ENCODE measurements at places on chromosomes 2 and 18.

DNA sequence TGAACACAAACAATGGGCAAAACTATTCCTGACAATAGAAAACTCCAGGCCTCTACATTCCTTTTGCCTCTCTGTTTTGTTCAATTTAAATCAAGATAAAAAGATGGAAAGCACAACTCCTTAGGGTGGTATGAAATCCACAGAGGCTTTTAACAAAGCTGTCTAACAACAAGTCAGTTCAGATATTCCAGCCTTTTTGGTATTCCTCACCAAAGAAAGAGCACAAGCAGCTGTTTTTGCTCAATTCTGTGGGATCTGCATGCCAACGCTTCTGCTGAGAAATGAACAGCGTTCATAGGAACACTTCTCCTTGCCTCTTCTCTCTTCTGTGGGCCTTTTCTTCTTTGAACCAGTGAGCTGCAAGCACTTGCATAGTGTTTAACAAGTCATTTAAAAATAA lies 411.6 kb upstream of the TCF4 start:
- ATAC-seq: no peak

GRCh38 chr2:1856922-1857321 lies 112.6 kb upstream of the PXDN start:
- ATAC-seq: no peak

DNA sequence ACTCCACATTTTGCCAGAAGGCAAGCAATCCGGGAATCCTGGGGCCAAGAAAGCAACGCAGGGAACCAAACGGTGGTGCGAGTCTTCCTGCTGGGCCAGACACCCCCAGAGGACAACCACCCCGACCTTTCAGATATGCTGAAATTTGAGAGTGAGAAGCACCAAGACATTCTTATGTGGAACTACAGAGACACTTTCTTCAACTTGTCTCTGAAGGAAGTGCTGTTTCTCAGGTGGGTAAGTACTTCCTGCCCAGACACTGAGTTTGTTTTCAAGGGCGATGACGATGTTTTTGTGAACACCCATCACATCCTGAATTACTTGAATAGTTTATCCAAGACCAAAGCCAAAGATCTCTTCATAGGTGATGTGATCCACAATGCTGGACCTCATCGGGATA lies 26.8 kb downstream of the B3GNT2 start:
- ATAC-seq: no peak

- no peak for ATAC-seq
Observed at GRCh38 chr2:66828876-66829275, 394.0 kb downstream of the MEIS1 start.

DNA sequence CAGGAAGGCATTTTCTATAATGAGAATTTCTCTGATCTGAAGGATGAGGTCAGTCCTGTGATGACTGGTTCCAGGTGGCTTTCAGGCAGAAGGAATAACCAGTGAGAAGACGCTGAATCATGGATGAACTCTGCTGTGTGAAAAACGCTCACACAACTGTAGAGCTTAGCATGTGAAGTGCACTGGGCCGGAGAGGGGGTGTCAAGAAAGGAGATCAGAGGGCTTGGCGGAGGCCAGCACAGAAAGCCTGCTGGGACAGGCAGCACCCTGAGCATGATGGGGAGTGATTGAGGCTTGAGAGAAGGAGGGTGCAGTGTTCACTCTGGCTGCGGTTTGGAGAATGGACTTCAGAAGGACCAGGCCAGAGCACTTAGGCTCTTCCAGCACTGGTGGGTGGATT lies 236.5 kb downstream of the TPGS2 start:
- ATAC-seq: no peak

DNA sequence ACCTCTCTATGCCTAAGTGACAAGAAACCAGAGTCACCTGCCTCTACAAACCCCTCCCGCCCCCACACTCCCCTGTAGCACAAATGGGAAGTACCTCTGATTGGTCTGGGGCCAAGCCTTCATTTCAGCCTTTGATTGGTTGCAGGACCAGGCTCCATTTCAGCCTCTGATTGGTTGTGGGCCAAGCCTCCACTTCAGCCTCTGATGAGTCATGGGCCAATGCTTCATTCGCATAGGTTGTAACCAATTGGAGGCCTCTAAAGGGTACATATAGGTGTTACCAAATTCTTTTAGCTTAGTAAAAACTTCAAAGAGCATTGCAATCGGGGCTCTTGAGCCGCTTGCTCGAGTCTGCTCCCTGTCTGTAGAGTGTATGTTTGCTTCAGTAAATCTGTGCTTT lies 25.0 kb downstream of the CCDC102B start:
- ATAC-seq: no peak

DNA sequence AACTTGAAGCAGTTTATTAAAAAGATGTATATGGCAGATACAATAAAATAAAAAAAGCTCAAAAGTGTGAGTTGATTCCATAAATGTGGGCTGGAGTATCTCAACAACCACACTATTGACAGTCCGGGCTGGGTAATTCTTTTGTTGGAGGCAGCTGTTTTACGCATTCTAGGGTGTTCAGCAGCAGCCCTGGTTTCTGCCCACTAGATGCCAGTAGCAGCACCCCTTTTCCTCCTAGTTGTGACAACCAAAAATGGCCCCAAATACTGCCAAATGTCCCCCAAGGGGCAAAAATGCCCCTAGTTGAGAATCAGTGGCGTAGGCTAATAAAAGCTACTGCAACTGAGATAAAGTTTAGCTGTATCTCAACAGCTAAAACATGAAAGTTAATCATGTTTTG lies 44.8 kb downstream of the CHMP3 start:
- no peak for ATAC-seq

- no peak for ATAC-seq
Observed at GRCh38 chr2:7429733-7430132, 512.5 kb downstream of the RNF144A start.

- ATAC-seq: no peak
Observed at GRCh38 chr2:230915319-230915718, 9.7 kb downstream of the GPR55 start.

DNA sequence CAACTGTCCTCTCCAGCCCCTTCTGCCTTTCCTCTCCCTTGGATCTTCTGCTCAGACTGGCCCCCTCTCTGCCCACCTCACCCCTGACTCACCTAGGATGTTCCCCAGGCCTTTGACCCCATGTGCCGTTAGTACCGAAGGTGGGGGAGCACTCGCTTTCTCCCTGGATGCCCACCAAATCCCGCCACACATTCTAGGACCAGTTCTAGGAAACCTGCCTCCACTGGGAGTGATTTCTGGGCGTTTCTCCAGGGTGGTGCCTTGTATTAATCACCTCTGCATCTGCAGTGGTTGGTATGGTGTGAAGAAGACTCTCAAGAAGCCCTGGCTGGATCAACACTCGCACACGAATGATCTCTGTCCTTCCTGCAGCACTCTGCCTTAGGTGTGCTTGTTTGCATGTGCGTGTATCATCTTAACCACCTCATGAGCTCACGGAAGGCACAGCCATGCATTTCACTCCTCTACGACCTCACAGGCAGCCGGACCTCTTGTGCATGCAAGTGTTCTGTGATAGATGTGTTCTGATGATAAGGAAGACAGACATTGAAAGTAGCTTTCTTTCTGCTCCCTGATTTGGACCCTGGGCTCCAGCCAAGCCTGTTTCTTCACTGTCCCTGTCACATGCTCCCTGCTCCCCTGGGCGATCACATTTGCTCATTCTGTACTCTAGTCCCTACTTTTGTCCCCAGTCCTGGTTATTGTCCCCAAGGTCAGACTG lies 69.4 kb downstream of the LIPG start:
- no peak for ATAC-seq

DNA sequence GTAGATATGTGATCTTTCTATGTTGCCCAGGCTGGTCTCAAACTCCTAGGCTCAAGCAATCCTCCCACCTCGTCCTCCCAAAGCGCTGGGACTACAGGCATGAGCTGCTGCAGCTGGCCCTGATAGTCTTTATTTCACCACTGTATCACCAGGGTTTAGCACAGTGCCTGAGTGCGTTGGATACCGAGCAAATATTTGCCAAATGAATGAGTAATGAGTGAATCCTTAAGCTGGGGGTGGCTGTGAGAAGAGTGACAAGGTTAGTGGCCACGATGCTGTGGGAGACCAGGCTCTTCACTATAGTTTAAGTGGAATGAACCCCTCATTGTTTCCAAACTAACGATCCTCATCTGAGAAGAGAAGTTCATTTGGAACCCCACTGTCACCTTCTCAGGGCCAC lies 60.8 kb upstream of the FAM136A start:
- ATAC-seq: no peak

GRCh38 chr2:169865492-169865891 lies 38.2 kb downstream of the UBR3 start:
- ATAC-seq: no peak

DNA sequence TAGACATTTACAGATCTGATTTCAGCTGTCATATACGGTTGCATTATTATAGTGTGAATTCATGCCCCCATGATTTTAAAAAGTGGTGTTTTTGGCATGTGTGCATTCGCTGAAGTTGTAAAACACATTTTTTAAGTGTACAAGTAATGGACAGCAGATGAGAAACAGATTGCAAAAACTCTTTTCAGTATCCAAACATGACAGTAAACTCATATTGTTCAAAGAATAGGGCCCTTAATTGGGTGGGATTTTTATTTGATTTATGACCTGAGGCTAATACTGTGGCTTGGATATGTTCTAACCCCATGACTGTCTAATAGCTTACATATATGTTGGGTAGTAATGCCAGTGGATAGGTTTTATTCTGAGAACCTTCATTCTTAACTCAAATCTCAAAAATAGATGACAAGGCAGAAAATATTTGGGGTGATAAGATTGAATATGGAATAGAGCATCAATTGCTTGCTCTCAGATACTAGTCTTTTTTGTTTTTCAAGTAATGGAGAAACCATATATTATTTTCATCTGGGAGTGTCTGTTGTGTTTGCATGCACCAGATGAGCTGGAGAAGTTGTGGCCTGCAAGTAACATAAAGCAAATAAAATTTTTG lies 118.6 kb downstream of the PARD3B start:
- no peak for ATAC-seq

DNA sequence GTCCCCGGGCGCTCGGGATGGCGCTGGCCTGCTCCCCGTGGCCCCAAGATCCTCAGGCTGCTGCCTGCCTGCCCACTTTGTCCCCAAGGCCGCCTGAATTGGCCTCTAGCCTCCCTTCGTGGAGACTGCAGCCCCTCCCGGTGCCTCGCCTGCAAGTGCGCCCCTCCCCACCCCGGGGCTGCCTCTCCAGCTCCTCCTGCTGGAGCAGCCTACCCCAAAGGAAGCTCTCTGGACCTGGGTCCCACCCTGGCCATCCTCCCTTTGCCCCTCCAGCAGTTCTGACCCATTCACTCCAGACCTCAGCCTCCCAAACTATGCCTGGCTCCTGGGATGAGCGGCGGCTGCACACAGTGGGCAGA lies 6.2 kb downstream of the ESPNL start:
- ATAC-seq: no peak

DNA sequence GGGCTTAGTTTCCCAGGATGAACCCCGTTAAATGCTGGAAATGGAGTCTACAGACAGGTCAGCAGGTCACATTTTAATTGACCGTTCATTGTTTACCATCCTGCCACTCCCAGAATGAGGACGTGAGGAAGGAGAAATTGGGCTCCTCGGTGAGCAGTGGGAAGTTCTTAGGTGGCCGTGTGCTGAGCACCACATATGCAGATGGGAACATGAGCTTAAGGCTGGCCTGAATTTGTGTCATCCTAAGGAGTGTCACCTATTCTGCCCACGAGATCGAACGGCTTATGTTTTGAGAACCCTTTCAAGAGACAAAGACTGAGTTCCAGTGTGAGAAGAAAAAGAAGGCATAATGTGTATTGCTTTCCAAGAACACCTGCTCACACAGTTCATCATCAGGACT lies 234.4 kb upstream of the PXDN start:
- no peak for ATAC-seq

GRCh38 chr18:43876748-43877147 lies 599.5 kb upstream of the SYT4 start:
- ATAC-seq: no peak

DNA sequence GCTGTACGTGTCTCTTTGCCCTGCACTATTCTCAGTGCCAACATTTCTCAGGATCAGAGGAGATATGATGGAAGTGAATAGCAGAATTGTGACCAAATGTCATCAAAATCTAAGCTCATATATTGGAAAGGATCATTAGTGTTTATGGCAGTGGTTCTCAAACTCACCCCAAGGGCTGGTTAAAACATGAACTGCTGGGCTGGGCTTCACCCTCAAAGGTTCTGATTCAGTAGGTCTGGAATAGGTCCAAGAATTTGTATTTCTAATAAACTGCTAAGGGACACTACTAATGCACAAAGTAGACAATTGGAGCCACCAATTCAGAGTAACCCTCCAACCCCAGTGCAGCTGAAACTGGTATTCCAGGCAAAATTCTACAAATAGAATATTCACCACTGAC lies 317.9 kb upstream of the UBE2E3 start:
- no peak for ATAC-seq

GRCh38 chr2:71503837-71504236 lies 50.5 kb downstream of the DYSF start:
- peak; percentile 64 for ATAC-seq

DNA sequence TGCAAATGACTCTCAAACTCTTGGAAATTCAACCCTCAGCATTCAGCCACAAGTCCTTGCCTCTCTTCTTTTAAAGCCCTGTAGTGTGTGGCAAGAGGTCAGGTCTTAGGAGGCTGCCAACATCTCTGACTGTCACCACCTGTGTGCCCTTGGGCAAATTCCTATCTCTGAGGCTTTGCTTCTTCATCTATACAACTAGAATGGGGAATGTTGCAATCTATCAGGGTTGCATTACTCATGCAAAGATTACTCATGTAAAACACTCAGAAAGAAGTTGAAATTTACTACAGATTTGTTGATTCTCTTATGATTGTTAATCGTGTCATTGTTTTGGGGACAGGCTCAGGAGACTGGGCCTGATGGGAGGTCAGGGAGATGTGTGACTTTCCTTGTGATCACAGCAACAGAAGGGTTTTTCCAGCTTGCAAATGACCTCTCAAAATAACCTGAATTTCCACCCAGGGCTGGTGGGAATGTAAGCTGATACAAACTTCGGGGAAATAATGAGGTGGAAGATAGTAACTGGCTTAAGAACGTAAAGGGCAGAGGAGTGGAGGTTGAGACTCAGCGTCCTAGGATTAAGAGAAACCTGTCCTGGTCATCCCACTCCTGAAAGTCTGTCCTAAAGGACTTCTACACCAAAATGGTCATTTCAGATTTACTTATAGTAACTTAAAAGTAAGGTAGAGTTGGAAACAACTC lies 32.1 kb upstream of the SIGLEC15 start:
- ATAC-seq: no peak

GRCh38 chr2:121076885-121077549 lies 208.0 kb downstream of the TFCP2L1 start:
- no peak for ATAC-seq

DNA sequence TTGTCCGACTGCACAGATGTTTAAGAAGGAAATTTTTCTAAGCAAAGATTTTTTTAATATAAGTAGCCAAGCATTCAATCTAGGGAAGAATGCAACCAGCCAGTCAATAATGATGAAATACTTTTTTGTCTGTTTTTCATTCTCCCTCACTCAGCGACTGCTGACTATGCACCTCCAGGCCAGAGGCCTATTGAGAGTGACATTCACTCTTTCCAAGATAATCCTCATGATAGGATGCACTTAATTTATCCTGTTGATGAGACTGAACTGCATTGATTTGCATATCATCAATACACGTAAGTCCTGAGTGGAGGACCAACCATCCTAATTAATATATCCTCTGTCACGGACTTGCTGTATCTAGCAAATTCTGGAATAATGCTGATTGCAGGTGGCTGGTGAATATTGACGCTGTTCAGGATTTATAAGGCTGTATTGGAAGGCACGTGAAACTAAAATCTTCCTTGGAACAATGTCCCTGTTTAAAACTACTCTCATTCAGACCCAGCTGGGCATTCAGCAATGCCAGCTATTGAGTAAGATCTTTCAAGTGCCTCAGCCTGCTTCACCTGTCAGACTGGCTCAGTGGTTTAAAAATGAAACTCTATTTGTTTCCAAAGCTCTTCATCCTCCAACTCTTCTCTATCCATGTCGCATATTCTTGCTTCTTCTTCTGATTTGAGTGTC lies 142.2 kb downstream of the MAP2 start:
- ATAC-seq: no peak

Measured in gastroesophageal sphincter (tissue), 4 donors.